Muscle of back (tissue), 13 donors: ENCODE measurements at places on chromosomes 3 and 15.

GRCh38 chr3:173780067-173780466 is 382.5 kb downstream of the NLGN1 start:
- DNase-seq, result no peak

- no peak for DNase-seq
These were observed 142.9 kb downstream of the PDZRN3 start for GRCh38 chr3:73481888-73482287.

- peak; percentile 45 for DNase-seq
These were observed 694 bp downstream of the ABTB1 start for GRCh38 chr3:127673191-127674100.

DNA sequence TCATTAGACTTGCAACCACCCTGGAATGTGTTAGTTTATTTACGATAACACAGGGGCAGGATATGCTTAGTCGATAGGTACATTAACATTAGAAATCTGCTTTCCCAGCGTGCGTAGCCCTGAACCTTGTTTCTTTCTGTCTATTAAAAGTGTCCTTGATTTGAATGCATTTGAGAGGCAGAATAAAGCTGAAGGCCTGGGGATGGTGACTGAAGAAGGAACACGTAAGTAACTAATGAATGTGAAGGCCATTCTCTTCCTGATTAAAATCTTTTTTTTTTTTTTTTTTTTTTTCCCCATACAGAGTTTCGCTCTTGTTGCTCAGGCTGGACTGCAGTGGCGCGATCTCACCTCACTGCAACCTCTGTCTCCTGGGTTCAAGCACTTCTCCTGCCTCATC is 142.8 kb upstream of the CHRM5 start:
- no peak for DNase-seq

DNA sequence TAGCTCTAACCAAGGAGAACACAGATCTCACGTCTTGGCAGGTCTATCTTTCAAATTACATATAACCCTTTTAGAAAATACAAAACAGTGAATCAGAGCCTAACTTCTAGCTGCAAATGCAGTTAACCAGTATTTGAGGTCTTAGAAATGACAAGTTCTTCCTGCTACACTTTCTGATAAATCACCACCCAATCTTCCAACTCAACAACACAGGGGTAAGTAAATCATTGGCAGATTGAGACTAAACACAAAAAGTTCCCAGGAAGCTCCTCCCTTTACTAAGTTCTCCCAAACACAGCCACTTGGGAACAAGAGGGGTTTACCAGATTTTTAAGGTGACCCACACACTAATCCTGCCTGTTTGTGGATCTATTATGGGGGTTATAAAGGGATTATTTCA is at the start of gene A4GNT:
Gene A4GNT, minus strand, starts transcription at position 152 of the 400 bp plus-strand sequence. CDS start 1,134 bp downstream, outside the sequence.
- DNase-seq, result no peak

- no peak for DNase-seq
These were observed 46.7 kb upstream of the PLAAT1 start for GRCh38 chr3:193194371-193194770.

DNA sequence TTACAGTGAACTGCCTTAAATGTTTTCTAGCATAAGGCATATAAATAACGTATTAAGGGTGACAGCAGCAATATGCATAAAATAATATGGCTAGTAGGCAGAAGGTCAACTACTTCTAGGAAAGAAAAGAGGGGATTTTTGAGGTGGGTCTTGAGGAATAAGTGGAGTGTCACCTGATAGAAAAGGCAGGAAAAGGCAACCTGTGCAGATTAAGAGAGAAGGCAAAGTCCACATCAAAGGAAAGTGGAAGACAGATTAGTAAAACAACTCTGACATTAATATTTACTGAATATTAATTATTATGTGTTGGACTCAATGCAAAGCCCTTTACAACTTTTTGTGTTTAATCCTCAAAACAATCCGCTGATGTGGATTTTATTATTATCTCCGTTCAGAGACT is 2.8 kb downstream of the THOC7 start:
- DNase-seq, result no peak

DNA sequence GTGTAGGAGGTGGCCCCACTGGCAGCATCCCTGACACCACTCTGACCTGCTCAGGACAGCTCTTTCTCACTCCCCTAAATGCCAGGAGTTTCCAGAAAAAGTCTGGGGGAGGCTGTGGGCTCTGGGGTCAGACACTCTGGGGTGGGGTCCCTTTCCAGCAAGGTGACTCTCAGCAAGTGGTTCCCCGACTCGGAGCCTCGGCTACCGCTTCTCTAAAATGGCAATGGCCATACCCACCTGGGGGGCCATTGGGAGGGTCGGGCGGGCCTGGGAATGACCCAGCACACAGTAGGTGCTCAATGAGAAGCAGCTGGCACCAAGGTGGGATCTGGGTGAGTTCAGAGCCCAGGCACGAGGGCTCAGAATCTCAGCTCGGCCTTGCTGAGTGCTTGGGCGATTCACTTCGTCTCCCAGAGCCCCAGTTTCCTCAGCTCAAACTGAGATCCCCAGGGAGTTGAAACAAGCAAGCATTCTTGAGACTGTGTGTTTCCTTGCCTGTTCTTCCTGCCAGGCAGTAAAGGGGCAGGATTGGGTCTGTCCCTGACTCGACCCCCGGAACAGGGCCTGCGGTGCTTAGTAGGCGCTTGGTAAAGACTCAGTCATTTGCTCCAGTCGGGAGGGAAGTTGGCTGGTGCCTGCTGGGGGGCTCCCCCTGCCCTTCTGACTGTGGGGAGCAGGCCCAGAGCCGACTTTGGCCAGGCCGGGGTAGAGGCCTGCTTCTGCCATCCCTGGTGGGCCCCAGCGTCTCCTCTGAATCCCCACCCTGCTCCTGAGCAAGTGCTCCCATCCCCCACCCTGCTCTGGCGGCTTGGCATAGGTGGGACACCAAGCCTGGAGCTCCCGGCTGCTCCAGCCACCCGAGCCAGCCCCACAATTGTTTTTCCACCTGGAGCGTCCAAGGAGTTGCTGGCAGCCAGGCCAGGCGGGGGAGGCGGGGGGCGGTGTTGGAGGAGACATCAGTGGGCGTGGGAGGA is 32.9 kb upstream of the FBLN2 start:
- peak; percentile 62 for DNase-seq

GRCh38 chr15:45393851-45394250 is 15.5 kb upstream of the GATM start:
- DNase-seq, result no peak

DNA sequence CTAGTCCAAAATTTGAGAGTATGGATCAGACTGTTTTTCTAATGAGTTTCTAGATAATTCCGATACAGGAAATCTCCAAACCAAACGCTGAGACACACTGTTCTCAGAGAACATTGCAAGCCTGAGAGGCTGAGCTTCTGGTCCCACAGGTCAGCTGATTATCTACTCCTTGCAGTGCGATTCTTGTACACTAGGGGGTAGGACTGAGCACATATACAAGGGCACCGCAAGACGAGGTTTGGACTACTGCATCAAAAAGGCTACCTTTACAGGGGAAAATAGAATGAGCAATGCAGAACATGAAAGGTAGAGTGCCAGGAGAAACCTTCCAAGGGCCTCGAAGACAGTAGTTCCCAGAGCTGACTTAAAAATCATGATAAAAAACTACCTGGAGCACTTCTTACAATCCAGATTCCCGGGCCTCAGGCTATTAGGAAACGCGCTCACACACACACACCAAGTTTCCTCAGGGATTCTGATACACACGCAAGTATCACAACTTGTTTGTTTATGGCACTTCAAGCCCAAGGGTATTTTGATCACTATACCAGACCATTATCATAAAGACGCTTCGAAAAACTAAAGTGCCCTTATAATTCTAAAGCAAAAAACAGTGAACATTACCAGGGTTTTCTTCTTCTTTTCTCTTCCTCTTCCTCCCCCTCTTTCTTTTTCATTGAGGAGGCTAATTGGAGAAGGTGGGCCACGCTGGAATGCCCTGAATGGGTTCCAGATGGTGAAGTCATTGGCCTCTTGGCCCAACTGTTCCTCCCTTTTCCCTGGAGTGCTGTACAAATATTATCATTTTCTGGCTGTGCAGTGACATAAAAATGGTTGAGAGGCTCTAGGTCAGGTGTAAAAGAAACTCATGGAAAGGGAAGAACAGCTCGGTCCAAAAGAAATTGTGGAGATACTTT is 61.8 kb downstream of the SLC12A8 start:
- no peak for DNase-seq

GRCh38 chr3:53244271-53244670 is 11.6 kb downstream of the TKT start:
- DNase-seq, result no peak

DNA sequence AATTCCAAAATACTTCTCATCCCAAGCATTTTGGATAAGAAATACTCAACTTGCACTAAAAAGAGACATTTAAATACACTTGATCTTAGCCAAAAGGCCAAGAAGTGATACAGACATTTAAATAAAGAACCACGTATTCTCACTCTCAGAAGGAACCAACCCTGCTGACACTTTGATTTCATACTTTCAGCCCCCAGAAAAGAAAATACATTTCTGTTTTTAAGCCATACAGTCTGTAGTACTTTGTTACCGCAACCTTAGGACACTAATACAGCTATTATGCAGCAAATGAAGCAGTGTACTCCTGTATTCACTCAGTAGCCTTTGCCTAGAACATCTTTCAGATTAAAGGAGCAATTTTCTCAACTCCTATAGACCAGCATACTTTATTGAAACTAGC is 86.7 kb downstream of the TBC1D5 start:
- DNase-seq, result no peak

GRCh38 chr3:171506743-171507319 is 46.6 kb upstream of the TNIK start:
- DNase-seq, result no peak

GRCh38 chr3:197953881-197954280 is 3.9 kb downstream of the RPL35A start:
- no peak for DNase-seq

DNA sequence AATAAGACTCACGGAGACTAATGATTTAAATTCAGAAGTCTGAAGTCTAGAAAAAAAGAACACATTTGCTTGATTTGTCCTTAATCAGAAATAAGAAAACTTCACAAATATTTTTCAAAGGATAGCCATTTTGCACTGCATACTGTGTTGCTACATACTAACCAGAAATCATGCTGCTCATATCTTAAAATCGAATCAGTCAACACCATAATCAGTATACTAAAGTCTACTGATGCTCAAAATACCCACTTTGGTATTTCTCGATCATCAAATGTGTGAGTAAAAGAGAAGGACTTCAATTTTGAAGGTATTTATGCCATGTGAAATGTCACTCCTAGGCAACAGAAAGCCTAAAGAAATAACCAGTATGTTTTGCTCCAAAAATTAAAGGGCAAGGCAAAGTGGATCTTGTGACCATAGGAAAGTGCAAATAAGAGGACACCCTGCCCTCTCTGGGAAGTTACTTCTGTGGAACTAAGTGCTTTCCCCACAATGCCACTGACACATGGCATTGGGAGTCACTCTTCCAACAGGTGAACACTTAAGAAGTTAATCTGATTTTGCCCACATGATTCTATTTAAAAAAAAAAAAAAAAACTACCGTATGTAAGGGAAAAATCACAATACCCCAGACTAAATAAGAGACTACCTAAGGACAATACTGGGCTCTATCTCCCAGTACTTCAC is 2.7 kb downstream of the LRIG1 start:
- DNase-seq, result no peak

DNA sequence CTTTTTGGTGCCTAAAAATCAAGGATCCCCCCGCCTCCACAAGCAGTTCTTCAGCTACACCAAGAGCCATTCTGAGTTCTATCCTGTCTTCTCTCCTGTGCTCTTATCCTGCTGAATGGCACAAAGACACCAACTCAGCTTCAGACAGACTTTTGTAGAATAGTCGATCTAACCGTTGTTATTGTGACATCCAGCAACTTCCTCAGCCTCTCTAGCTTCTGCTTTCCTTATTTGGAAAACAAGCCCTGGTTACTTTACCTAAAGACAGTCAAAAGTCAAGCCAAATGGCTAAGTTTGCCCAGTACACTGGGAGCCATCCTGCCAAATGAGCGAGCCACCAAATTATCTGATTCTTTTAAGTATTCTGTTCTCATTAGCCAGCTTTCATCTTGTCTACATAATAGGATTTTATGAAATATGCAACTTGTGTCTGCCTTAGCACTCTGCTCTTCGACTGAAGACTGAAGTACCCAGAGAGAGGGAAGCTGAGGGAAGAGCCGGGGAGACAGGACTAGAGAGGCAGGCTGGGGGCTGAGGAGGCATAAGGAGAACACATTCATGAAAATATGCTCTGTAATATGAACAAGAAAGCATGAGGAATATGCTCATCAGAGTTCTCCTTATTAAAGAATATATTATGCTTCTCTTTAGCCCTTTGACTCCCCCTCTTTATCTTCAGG is 35.1 kb downstream of the LYZL4 start:
- no peak for DNase-seq

DNA sequence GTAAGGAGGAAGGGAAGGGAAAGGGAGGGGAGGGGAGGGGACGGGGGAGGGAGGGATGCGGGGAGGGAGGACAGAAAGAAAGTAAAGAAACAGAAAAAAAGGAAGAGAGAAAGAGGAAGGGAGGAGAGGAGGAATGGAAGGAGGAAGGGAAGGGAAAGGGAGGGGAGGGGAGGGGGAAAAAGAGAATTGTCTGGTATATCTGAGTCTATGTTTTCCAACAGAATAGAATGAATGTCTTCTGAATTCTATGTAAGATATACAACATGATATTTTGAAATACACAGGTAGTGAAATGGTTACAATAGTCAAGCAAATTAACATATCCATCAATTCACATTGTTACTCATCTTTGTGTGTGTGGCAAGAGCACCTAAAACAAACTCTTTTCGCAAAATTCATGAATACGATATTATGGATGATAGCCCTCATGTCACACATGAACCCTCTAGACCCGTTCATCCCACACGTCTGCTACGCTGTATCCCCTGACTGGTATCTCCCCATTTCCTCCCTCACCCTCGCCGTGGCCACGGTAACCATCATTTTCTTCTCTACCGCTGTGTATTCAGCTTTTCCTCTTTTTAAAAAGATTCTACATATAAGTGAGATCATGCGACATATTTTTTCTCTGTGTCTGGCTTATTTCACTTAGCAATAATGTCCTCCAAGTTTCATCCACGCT is 168.9 kb downstream of the XXYLT1 start:
- no peak for DNase-seq

DNA sequence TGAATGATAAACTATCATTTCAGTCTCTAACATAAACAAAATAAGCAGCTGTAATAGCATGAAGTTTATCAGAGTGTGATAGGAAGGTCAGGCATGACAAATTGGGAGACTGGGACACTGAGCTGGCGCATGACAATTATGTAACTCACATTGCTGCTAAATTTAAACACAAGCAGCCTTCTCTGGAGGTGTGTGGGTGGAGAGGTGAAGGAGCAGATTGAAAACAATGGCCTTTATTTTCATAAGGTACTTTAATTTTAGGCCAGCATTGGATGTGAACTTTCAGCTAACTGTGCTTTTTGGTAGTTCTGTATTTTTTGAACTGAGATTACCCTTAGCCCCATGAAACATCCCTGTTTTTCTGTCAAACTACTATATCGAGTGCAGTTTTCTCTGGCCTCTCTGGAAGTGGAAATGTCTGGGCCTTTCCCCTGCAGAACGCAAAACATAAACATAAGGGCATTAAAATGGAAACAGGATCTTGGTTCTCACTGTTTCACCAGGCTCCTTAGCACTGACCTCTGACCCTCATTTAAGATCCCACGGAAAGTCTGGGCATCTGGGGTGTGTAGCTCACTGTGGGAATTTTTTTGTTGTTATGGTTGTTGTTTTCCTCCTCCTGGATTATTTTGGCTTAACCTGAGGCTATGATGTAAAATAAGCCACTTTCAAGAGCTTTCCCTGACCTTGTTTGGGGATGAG is 160.1 kb upstream of the DPH6 start:
- DNase-seq, result peak; percentile 40

- no peak for DNase-seq
These were observed 12.8 kb upstream of the RFT1 start for GRCh38 chr3:53142986-53143385.
